ENCODE measurements at places on chromosomes 11 and 22.

DNA sequence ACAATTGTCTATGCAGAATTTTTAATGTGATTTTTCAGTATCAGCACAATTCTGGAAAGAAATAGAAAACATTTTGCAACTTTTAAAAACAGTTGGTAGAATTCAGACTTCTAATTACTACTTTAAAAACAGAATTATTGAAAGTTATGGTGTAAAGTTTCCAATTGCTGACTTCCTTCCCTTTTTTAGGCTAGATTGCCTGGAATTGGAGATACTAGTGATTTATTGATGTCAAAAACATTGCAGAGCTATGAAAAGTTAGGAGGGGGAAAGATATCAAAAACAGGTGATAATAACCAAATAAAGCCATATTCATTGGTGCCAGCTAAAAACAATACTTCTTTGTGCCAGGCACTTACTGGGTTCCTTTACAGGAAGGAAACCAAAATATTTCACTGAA is 485.5 kb downstream of the TMEM135 start:
- no peak for DNase-seq

DNA sequence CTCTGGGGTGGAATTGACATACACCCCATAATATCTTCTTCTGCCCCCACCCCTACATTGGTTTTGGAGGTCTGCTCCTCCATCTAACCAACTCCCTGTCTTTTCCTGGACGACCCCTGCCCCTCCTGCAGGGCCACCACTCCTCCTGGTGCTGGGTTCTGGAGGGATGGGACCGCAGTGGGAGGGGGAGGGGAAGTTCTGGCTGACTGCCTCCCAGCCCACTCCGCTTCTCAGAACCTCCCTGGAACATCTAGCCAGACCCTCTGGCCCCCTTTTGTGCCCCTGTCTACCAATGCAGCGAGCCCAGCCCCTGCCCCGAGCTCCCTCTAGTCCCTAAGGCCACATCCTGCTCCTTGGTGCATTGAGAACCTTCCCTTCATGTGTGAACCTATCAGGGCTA is 1.2 kb downstream of the MYRF start:
- no peak for DNase-seq

- DNase-seq = no peak
Observed at GRCh38 chr11:59263225-59263894, 50.6 kb upstream of the MPEG1 start.

DNA sequence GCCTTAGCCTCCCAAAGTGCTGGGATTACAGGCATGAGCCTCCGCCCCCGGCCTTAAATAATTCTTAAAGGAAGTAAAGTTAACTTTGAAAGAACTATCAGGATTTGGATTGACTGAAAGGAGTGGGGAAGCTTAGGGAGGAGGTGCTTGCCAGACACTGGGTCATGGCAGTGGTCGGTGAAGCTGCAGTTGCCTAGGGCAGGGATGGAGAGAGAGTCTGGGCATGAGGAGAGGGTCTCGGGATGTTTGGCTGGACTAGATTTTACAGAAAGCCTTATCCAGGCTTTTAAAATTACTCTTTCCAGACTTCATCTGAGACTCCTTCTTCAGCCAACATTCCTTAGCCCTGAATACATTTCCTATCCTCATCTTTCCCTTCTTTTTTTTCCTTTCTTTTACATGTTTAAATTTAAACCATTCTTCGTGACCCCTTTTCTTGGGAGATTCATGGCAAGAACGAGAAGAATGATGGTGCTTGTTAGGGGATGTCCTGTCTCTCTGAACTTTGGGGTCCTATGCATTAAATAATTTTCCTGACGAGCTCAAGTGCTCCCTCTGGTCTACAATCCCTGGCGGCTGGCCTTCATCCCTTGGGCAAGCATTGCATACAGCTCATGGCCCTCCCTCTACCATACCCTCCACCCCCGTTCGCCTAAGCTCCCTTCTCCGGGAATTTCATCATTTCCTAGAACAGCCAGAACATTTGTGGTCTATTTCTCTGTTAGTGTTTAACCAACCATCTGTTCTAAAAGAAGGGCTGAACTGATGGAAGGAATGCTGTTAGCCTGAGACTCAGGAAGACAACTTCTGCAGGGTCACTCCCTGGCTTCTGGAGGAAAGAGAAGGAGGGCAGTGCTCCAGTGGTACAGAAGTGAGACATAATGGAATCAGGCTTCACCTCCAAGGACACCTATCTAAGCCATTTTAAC is at the start of gene NNMT:
TSS of gene NNMT (plus strand) at position 724 of the 929 bp plus-strand sequence. CDS start at position 882, 158 bp downstream.
- no peak for DNase-seq

- no peak for DNase-seq
Observed at GRCh38 chr11:50214376-50214775, 181.7 kb downstream of the OR4C45 start.

GRCh38 chr22:38262051-38262795 is 10.6 kb downstream of the TMEM184B start:
- peak; percentile 25 for DNase-seq

GRCh38 chr11:33063326-33063881 is 24.0 kb downstream of the TCP11L1 start:
- peak; percentile 27 for DNase-seq

DNA sequence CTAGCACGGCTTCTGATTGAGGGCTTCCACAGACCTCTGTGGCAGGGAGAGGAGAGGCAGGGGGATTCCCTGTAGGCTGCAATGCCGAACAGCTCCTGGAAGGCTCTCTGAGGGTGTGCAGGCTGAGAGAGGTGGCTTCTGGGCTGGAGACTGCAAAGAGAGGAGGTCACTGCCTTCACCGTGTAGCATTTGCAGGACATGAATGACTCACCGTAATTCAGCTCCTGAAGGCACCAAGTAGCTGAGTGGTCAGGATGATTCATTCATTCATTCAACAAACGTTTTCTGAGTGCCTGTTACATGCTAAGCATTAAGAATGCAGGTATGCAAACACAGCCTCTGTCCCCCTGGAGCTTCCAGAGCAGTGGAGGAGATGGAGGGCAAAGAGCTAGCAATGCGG is 18.0 kb upstream of the EIF3D start:
- no peak for DNase-seq

DNA sequence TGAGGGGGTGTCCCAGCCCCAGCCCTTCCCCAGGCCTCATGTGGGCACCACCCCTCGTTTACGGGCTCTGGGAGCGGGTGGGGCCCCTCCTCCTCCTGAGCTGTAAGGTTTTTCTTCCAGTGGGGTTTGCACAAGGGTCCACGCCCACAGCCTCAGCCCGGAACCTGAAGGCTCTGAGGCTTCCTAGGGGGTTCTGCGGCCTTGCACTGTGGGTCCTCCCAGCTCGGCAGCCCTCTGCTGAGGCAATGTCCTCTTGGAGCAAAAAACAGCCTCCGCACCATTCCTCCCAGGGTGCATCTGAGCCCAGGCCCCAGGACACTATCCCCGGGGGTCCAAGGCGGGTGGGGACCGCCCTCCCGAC is 14.1 kb downstream of the H19 start:
- DNase-seq = no peak

Measured in CD4-positive, alpha-beta T cell treated with Interleukin-4 for 4 hours (primary cell).